ENCODE measurements at places on chromosomes 6 and 20.

DNA sequence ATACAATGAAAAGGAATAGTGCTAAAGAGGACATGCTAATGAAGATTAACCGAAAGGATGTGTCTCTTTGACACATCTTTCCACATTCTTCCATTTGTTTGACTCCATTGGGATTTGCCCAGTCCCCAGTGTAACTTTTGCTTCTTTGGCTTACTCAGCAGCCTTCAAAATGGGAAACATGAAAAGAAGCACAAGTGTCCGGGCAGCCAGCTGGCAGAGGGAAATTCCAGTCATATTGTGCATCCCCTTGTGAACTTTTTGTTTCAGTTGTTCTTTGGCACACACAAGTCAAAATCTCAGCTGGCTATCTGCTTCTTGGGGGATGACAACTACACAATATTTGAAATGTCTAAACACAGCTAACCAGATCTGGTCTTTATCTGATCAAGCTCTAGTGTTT is 157.4 kb downstream of the OGFRL1 start:
- DNase-seq = no peak

DNA sequence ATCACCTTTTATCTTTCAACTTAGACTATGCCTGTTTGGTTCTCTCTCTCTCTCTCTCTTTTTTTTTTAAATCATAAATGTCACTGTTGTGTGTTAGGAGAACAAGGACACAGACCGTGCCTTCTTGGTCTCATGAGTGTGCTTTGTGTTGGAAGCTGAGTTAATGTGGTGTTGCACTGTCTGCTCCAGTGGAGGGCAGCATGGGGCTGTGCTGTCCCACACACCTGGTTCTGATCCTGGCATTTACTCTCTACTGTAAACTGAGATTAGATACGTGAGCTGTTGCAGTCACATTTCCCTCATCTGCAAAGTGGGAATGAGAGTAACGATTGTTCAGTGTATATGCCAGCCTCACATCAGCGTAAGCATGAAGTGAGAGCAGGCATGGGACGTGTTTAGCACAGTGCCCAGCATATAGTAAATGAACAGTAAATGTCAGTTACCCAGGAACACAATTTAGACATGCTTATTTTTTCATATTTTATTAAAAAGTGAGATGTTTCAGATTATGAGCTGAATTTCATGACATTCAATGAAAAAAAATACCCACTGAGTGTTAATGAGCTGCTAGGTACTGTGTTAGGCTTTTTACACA is 161.1 kb downstream of the FARS2 start:
- peak; percentile 7 for DNase-seq

GRCh38 chr6:52759085-52759484 is 4.2 kb downstream of the GSTA2 start:
- no peak for DNase-seq

- no peak for DNase-seq
These were observed 144.2 kb downstream of the TBXT start for GRCh38 chr6:166023273-166023989.

DNA sequence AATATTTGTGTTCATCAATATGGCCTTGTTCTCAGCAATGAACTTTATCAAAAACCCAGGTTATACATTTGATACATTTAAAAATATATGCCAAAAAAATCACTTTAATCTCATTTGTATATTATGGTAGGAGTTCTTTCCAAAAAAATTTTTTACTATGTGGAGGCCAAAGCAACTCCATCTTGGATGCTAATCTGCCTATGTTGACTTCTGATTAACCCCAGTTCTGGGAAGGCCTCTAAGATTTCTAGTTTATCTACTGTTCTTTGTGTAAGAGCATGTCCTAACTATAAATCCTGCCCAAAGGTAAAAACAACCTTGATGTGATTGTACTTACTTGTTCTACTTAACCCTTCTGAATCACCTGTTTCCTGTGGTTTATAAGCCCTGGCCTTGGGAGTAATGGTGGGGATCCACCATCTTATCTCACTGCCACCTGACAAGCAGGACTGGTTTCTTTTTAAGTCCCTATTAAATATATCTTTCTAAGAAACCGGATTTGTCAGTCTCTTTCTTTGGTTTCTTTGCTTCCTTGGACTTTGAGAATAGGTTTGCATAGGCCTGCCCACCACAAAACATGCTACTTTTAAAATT is 46.7 kb downstream of the RNGTT start:
- peak; percentile 7 for DNase-seq

DNA sequence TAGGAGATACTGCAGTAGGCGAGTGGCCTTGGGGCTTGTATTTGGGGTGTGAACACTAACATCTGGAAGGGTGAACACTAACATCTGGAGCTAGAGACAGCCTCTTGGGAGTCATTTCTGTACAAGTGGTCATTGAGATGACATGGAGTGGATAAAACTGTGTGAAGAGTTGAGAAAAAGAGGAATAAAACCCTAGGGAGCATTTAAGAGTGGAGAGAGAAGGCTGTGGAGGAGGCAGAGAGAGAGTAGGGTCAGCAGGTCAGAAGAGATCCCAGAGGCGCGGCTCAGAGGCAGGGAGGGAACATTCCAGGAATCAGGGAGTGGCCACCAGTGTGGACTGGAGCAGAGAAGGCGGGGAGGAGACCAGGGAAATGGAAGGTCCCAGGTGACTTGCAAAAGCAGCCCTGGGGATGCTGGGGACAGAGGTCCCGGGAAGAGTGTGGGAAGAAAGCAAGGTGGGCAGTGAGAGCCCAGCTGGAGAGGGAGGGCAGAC is 202.0 kb upstream of the RNF24 start:
- no peak for DNase-seq

DNA sequence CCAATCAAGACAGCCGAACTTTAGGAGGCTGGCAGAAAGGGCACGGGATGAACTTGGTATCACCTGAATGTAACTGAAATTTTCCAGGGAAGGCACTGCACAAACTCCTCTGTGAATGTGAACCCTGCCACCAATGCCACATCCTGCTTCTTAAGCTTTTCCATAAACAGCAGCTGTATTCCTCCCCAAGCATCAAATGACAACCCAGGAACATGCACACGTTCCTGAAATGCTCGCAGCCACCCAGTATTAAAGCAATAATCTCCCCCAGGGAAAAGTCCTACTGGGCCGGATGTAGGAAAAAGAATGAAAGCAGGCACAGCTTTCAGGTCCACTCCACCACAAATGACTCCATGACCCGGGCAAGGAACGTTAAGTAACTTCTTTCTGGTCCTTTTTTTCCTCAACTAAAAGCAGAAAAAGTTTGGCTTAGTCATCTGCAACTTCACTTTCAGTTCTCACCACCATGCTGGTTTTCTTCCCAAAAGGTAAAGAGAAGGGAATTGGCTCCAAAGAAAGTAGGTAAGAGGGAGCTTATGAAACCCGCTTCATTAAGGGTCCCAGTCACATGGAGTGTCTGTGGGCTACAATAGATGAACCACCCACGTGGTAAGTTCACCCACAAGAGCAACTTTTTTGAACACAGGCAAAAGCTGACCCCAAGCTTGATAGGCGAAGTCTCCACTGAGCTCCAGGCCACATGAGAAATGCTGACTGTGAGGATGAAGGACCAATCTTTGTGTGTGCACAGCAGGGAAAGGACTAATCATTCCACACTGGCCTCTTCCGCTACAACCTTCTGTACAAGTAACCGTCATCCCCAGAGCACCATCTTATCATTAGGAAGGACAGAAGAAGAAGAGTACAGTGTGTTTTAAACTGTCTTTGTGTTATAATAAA is 90.1 kb downstream of the HIVEP2 start:
- DNase-seq = no peak

- DNase-seq = no peak
These were observed 45.2 kb downstream of the TBX18 start for GRCh38 chr6:84719152-84719551.

- peak; percentile 66 for DNase-seq
These were observed 2.0 kb downstream of the TRAM2 start for GRCh38 chr6:52574709-52575501.

DNA sequence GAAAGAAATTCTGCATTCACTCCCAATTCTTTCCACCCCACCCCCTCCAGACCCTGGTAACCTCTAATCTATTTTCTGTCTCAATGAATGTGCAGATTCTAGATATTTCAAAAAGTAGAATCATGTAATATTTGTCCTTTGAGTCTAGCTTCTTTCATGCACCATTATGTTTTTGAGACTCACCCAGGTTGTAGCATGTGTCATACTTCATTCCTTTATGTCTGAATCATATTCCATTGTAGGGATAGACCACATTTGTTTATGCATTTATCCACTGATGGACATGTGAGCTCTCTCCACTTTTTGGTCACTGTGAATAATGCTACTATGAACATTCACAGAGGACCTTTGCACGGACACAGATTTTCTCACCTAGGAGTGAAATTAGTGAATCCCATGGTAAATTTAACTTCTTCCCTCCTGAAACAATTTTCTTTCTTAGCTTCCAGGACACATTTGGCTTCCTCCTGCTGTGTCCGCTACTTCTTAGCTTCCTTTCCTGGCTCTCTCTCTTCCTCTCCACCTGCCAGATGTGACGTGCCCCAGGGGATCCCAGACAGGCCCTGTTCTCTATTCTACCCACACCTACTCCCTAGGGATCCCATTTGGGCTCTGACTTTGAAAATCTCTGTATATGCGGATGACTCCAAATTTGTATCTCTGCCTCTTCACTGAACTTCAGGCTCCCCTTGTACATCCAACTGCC is 24.1 kb upstream of the ARFGEF2 start:
- DNase-seq = no peak

DNA sequence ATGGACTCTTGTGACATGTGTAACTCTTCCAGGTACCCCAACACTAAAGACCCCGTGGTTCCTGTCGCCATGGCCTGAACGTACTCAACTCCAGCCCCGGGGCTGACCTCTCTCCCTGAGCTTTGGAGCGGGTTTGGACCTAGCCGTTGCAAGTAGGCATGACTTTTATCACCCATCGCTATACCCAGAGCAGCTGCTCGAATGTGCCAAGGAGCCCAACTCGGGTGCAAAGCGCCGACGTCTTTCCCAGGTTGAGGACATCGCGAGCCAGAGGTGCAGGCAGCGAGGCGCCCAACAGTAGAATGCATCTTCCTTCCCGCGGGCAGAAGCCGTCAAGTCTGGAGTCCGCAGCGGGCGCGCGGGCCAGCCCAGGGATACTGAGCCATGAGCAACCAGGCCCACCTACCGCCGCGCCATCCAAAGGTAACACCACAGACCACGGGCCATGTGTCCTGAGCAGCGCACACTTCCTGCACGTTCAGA is 5.7 kb upstream of the LAMP5 start:
- DNase-seq = no peak

DNA sequence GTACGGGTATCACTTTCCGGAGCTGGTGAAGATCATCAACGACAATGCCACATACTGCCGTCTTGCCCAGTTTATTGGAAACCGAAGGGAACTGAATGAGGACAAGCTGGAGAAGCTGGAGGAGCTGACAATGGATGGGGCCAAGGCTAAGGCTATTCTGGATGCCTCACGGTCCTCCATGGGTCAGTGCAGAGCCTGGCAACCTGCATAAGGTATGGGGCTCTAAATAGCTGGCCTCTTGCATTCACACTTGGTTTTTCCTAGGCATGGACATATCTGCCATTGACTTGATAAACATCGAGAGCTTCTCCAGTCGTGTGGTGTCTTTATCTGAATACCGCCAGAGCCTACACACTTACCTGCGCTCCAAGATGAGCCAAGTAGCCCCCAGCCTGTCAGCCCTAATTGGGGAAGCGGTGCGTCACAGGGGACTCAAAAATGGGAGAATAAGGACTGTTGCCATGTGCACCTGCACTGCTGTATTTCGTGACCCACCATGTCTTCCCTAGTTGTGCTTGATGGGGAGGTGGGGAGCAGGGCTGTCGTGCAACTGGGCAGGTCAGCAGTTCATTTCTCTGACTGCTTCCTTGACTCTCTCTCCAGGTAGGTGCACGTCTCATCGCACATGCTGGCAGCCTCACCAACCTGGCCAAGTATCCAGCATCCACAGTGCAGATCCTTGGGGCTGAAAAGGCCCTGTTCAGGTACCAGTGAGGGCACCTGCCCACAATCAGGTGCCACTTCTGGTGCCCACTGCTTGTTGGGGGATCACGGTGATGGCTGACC is 3.1 kb downstream of the NOP56 start:
- DNase-seq = no peak

DNA sequence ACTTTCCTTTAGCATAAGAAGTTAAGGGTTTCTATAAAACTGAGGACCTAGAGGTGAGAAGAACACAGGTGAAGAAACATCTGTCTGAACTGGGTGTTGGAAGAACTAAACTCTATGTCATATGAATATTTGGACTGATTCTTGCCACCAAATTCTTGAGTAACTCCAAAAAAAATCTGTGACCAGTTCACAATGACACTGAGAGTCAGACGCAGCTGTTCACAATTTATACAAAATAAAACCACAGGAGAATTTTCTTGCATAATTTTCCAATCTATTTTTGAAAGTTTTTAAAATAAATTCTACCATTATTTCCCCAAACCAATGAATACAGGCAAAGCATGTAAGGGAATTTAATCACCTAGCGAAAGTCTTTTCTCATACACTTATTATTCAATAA is 148.1 kb upstream of the TCF21 start:
- DNase-seq = no peak

DNA sequence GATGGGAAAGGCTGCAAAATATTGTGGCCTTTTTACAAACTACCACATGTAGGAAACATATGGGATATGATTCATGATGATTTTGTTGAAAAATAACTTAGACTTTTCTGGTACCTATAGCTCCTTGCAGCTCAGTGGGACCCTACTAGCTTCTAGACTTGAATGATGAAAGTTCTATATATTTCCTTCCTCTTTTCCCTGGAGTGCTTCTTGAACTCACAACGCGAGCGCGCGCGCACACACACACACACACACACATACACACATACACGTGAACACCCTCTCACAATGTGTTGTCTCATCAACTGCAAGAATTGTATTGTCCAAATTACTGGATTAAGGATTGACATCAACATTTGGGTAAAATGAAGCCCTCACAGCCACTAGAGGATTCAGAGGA is 61.9 kb downstream of the TOX2 start:
- no peak for DNase-seq

- DNase-seq = no peak
These were observed 26.7 kb downstream of the ZNF337 start for GRCh38 chr20:25669826-25670422.

- DNase-seq = no peak
These were observed 42.7 kb downstream of the TRPC4AP start for GRCh38 chr20:35049776-35050352.

DNA sequence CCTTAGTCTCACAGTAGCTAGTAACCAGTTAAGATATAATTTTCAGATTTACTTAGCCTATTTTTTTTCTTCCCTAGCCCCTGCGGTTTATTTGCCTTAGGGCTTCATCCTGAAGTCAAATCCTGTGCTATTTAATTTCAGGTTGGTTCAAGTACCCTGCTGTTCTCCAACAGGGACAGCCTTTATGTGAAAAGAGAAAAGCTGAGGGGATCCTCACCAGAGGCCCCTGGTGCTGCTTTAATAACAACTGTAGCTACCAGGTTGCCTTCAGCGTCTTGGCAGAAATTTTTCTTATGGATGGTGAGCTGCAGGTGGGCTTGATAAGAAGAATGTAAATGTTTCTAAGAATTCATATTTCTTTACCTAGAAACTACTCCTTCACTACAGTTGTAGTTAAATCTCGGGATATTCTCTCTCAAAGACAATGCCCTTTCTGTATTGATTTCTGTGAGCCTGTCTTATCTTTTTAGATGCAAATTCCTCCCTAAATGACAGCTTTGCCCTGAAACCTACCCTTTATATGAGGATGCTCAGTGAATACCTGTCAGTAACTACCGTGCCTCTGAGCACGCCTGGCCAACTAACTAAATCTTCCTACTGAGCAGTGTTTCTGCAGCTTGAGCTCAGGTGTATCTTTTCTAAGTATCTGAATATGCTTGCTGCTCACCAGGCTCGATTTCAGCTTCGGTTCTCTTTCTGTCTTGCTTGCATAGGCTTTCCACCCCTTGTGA is 320.5 kb downstream of the MMUT start:
- DNase-seq = no peak
